ENCODE measurements at places on chromosomes 3 and 15. TPM values are rescaled to one million over a fixed set of nuclear protein-coding genes. Genes with fewer than 3 reads are reported as not detected.

DNA sequence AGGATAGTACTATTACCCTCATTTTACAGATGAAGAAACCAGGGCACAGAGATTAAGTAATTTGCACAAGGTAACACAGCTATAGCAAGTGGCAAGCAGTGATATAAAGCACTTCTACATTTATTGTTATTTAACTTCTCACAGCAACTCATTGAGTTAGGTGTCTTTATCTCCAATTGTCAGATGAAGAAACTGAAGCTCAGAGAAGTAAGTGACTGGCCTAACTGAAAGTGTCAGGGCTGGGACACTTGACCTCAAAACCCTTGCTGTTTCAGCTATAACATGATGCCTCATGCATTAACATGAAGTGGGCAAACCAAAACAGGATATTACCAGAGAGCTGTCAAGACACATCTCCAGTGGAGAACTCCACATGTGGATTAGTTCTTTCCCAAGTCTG, 65.8 kb upstream of the LEKR1 start:
- DNase-seq: no peak

Gene BFSP2
- not detected for polyA plus RNA-seq

GRCh38 chr3:120682095-120682681, at the start of gene HGD:
Gene HGD (minus strand): TSS chr3:120682239. CDS start chr3:120682111, 128 bp downstream.
- DNase-seq: no peak

Gene EHHADH
- 12.2 TPM for polyA plus RNA-seq

Gene NEK10
- polyA plus RNA-seq: 7.4 TPM

DNA sequence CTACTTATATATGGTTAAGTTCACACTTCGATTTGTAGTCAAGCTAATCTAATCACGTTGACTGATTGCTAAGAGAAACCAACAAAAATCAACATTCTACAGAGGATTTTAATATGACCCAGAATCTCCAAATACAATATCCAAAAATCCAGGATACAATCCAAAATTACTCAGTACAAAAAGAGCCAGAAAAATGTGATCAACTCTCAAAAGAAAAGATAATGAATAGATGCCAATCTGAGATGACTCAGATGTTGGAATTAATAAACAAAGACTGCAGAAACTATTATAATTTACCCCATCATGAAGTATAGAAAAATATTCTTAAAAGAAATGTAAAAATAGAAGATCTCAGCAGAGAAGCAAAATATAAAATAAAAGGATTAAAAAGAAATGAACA, 22.3 kb downstream of the HACL1 start:
- no peak for DNase-seq

Gene ZIC1
- not detected for polyA plus RNA-seq

Gene GPR171
- polyA plus RNA-seq: 0.65 TPM

GRCh38 chr15:28107111-28107903, 8.2 kb upstream of the OCA2 start:
- peak; percentile 31 for DNase-seq

Gene XYLB
- 5.8 TPM for polyA plus RNA-seq

Gene PPARG
- polyA plus RNA-seq: 3.3 TPM

DNA sequence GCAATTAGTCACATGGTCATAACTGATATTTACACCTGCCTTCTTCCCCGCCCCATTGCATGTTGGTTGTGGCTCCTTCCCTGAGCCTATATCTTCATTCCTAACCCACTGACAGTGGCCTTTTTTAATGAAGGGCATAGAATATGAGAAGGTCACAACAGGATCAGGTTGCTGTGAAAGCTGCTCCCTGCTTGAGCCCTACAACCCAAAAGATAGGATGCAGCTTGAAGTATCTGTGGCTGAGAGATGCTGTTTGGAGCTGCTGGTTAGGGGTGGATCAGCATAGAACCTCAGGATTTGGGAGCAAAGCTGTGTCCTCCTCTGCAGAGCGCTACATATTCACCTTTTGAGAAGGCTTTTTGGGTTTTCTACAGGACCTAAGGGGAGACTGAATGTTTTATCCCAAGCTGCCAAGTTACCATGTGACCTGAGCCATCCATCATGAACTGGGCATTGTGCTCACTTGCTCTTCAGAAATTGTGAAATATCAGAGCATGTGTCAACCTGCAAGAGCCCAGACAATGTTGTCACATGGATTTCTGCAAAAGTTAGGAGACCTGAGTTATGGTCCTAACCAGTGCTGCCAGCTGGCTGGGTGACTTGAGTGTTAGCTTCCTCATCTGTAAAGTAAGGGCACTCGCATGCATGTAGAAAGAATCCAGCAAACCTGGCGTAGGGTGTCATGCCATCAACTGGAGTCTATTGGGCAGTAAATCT, 49.8 kb upstream of the ARL8B start:
- no peak for DNase-seq

DNA sequence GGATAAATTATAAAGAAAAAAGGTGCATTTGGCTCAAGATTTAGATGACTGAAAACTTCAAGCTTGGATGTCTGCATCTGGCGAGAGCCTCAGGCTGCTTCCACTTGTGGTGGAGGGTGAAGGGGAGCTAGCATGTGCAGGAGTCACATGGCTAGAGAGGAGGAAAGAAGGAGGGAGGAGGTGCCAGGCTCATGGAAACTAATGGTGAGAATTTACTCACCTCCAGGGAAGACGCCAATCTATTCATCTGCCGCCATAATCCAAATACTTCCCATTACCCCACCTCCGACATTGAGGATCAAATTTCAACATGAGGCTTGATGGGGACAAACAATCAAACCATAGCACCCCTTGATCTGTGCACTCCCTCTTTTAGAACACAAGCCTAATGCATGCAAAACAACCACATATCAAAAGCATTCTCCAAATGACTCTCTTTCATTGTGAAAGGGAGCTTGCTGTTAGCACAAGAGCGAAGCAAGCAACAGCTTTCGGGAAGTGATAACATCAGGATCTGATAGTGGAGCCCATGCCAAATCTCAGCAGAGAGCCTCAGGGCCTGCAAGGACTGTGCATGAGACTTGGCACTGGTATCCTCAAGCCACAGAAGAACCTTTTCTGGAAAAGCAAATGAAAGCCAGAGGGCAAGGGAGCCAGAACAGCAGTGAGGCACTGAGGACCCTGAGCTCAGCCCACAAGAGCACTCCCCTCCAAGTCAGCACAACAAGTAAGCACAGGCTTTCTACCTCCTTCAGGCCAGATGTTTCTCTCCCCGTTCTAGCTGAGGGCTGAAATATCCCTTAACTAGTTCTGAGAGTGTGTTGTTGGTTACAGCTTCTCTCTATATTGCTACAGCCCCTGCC, 50.2 kb upstream of the THBS1 start:
- no peak for DNase-seq

Gene APBA2
- 11.7 TPM for polyA plus RNA-seq

Gene IMPG2
- polyA plus RNA-seq: 0.56 TPM

- no peak for DNase-seq
Observed at GRCh38 chr3:53936347-53936746, 44.7 kb upstream of the SELENOK start.

DNA sequence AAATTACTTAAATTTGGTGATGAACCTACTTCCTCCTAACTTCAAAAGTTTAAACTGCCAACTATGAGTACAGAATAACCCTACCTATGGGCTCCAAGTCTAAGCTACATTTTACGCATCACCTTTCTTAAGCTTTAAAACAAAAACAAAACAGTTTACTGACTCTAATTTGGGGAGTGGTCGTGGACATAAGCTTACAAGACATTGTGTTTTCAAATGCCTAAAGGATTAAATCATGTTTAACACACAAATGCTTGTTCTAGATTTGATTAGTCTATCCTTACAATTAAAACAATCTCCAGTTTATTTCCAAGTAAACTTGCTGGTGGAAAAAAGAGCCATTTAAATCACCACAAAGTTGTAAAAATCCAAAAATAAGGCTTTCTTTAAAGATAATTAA, 62.2 kb downstream of the UACA start:
- DNase-seq: no peak

GRCh38 chr3:130576375-130577266, 59.6 kb downstream of the COL6A6 start:
- DNase-seq: no peak

DNA sequence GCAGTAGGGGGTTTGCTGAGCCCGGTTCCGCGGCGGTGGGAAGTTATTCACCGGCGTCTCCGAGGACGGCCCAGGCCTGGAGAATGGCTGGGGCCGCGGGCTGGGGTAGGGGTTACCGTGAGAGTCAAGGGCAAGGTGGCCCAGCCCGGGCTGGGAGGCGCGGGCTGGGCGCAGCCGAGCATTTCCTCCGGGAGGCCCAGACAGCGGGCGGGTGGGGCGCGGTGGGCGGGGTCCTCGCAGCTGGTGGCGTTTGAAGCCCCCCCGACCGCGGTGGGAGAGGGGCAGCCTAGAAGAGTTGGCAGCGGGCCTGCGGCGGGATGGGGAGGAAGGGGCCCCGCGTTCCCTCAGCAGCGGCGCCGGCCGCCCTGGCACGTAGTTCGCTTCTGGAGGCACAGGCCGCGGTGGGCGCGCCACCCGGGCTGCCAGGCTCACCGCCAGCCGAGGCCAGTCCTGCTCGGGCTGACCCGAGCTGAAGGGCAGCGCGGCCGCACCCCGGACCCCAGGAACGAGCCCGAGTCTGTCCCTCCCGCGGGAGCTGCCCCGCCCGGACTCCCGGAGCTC, 960 bp upstream of the KLF13 start:
- DNase-seq: peak; percentile 89

- no peak for DNase-seq
Observed at GRCh38 chr15:71612869-71613268, 197.5 kb upstream of the NR2E3 start.

Gene SKOR1
- 0.28 TPM for polyA plus RNA-seq

DNA sequence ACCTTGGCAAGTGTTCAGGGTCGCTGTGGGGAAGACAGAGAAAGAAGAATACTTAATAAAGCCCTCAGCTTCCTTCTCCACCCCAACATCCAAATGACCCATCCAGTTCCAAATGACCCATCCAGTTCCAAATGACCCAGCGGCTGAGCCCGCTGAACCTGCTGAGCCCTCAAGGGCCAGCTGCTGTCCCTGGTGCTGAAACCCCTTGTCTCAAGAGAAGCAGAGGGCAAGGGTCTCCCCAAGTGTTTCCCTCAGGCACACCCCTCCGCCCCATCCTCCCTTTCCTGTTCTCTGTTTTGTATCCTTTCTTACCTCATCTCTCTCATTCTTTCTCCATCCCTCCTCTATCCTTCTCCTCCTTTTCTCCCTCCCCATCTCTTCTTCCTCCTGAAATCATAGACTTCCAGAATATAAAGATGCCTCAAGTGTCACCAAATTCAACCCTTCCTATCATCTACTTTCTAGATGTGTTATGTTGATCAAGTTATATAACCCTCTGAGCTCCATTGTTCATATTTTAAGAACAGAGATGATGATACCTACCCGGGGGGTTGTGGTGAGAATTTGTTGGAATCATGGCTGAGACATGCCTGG, 29.0 kb downstream of the CCDC33 start:
- DNase-seq: no peak

DNA sequence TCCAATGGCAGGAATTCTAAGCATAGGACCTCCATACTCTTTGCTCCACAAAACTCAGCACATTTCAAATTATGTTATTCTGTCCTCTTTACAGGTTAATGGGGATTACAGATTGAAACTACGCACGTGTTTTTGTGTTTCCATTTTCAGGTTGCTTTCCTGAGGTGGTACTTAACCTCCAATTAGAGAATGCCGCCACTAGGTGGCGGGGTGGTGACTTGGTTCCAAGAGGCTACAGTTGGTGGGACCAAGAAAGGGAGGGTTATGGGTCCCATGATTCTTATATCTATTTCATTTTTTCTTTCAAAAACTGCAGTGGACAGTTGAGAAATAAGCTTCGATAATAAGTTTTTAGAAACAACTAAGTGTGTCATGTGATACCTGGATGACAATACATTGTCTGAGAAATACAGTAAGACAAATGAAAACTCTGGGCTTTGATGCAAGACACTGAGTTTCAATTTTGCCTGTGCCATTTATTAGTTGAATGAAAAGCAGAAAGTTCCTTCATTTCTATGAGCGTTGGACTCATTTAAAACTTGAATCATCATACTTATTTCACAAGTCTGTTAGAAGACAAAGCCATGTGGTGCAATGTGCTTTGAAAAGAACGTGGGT, 539.0 kb downstream of the FGF12 start:
- DNase-seq: peak; percentile 35

GRCh38 chr15:67049351-67050044, 15.9 kb upstream of the SMAD3 start:
- DNase-seq: no peak

GRCh38 chr3:126535636-126536035, 11.7 kb downstream of the CHST13 start:
- no peak for DNase-seq
